LHCN-M2 (cell line): ENCODE measurements at places on chromosomes 1 and 21. TPM values are rescaled to one million over a fixed set of nuclear protein-coding genes. Genes with fewer than 3 reads are reported as not detected.
A peak's percentile ranks its signal among the peaks of the same experiment; 100 is the strongest.

DNA sequence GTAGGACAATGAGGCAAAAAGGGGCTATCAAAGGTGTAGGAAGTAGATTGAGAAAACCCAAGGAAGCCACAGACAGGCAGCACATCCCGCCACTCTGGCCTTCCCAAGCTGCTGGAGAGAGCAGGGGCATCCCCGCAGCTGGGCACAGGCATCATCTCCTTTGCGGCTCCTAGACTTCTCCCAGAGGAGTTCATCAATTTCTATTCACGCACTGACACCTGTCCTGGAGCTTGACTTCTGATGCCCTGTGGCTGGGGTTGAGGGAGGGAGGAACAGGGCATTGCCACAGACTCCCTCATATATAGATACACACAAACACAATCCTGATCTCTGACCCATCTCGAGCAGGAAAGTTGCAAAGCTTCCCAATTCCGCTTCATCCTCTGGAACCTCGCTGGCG, 1.9 kb upstream of the TFAP2E start:
- no peak for DNase-seq

DNA sequence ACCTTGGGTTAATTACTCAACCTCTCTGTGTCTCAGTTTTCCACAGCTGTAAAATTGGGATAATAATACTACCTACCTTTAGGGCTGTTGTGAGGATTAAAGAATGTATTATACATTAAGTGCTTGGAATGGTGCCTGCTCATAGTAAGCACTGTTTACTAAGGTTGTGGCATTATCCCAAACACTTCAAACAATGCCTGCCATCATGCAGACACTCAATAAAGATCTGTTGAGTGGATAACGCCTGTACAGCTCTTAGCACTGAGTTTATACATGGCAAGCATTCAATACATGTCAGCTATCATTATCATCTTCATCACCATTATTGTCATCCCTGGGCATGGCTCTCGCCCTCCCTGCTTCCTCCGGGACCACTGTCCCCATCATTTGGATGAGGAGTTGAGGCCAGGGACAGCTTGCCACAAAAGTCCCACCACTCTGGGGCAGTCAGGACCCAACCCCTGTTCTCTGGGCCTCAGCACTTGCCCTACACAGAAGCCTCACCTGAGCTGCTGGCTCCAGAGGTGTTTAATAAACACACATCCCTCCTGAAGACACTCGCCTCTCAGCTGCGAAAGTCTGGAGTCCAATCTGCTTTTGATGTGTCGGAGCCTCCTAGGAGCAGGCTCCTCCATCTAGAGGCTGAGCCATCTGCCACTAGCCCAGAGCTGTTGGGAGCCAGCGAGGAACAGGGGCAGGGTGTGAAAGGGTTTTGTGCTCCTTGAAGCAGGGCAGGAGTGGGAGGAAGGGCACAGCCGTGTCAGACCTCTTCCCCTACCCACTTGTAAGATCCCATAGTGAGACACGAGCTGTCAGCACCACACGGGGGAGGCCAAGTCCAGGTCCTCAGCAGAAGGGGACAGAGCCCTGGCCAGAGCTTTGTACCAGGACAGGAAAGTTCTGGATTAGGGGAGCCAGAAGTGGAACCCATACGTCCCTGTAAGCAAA, 80.9 kb upstream of the ZC3H12A start:
- no peak for DNase-seq

GRCh38 chr1:36433102-36433501, 17.1 kb downstream of the OSCP1 start:
- DNase-seq: no peak

DNA sequence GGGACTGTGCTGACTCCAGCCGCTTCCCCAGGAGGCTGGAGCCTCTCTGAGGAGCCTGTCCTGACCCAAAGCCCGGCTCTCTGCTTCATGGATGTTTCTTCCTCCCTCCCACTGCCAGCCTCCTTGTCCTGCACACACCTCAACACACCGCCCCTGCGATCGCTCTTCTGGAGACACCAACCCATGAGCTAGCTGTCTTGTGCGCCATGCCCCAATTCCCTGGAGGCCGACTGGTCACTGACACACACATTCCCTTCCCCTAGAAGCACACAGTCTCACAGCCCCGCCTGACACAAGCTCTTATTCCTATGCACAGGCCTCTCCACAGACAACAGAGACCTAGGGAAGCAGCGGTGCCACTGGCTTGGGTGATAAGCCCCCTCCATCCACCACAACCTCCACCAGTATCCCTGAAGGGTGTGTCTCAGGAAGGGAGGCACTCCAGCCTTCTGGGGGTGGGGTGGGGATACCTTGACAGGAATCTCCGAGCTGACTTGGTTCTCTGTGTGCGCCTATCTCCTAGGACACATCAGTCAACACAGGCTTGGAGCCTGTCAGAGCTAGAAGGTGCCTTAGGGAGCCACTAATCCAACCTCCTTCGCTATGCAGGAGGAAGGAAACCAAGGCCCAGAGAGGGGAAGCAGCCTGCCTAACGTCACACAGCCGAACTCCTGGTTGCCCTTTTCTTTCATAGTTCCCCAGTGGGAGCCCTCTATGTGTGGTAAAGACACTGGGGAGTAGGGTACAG, 31.1 kb downstream of the AHDC1 start:
- peak; percentile 80 for DNase-seq

GRCh38 chr21:41777951-41778815, 11.3 kb upstream of the RIPK4 start:
- peak; percentile 79 for DNase-seq

GRCh38 chr1:161791904-161792655, 26.0 kb downstream of the ATF6 start:
- DNase-seq: peak; percentile 36

GRCh38 chr1:9441451-9442133, 97.7 kb upstream of the SLC25A33 start:
- DNase-seq: no peak

DNA sequence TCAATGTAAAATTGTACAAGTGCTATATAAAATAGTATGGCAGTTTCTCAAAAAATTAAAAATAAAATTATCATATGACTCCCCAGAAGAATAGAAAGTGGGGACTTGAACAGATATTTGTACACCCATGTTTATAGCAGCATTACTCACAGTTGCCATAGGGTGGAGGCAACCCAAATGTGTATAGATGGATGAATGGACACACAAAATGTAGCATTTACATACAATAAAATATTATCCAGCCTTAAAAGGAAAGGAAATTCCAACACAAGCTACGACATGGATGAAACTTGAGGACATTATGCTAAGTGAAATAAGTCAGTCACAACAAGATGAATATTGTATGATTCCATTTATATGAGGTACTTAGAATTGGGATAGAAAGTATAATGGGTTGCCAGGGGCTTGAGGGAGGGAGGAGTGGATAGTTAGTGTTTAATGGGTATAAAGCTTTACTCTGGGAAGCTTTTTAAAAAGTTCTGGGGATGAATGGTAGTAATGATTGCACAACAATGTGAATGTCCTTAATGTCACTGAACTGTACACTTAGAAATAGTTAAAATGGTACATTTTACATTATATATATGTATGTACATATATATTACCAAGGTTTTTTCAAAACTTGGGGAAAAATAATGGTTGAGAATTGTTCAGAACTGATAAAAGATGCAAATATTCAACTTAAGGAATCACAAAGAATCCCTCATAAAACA, 53.0 kb upstream of the ADORA3 start:
- DNase-seq: no peak

TACSTD2 gene
- total RNA-seq: not detected in 2 replicates
